ENCODE measurements at places on chromosomes 16 and 17.

- no peaks in the 10 kb centered on the region for H3K36me3 ChIP-seq
- DNase-seq: peak; percentile 98
- H3K4me3 ChIP-seq: no peak overlapping the region
- peak overlapping the region; percentile 98 for H3K27ac ChIP-seq
Measured at GRCh38 chr17:56699186-56699894, 105.8 kb downstream of the NOG start.

DNA sequence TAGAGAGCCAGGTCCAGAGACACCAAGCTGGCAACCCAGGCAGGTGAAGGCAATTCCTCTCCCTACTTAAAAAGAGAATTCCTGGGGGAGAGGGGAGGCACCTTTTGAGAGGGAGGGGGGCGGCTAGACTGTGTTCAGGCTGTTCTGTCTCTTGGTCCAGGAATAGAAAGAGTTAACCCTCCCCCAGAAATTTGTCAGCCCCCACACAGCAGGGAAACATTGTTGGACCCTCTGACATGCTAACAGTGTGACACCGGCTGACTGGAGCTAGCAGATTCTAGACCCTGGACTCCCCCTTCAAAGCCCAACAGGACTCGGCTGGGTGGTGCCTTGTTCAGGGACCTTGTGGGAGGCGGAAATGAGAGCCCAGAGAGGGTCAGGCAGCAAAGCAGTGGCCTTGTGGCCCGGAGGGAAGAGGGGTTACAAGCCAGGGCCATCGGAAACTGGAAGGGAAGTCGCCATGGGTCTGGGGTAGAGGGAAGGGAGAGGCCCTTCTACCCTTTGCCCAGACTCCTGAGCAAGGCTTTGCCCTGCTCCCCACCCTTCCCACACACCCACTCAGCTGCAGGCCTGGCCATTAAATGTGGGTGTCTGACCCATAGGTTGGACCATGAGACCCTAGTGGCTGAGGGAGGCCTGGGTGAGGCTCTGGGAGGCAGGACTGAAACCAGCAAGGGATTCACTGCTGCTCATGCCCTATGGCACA lies 44.6 kb downstream of the RAI1 start:
- H3K4me3 ChIP-seq: no peak overlapping the region
- peaks cover 31% of the 10 kb centered on the region for H3K36me3 ChIP-seq
- H3K27me3 ChIP-seq: no peaks in the 10 kb centered on the region
- no peak for DNase-seq

DNA sequence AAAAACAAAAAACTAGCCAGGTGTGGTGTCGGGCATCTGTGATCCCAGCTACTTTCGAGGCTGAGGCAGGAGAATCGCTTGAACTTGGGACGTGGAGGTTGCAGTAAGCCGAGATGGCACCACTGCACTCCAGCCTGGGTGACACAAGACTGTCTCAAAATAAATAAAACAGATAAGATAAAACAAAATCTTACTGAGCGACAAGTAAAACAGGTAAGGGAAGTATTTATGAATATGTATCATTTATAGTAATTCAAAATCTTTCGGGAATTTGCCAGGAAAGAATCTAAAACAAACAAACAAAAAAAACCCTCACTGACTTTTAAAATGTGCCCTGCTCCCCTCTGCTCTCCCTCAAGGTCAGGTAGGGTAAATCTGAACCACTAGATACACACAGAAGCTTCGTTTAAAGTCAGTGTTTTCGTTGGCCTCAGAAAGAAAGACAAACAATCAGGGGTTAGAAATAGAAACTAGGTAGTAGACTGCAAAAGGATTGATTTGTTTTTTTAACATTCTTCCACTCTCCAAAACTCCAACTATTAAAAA lies 2.1 kb downstream of the PRPSAP1 start:
- H3K4me3 ChIP-seq: no peak overlapping the region
- H3K27ac ChIP-seq: peak overlapping the region; percentile 11
- no peaks in the 10 kb centered on the region for H3K27me3 ChIP-seq
- H3K4me1 ChIP-seq: peaks cover 6% of the 10 kb centered on the region
- no peak for DNase-seq
- H3K36me3 ChIP-seq: peaks cover 21% of the 10 kb centered on the region

GRCh38 chr16:74305281-74305680 lies 8.7 kb downstream of the PSMD7 start:
- DNase-seq: no peak
- H3K27ac ChIP-seq: no peak overlapping the region
- H3K27me3 ChIP-seq: no peaks in the 10 kb centered on the region
- H3K4me3 ChIP-seq: no peak overlapping the region
- H3K4me1 ChIP-seq: no peaks in the 10 kb centered on the region
- peaks cover 75% of the 10 kb centered on the region for H3K36me3 ChIP-seq

GRCh38 chr16:66950971-66951790 lies 9.9 kb upstream of the CES3 start:
- no peak overlapping the region for H3K4me3 ChIP-seq
- no peak for DNase-seq
- no peaks in the 10 kb centered on the region for H3K36me3 ChIP-seq
- no peaks in the 10 kb centered on the region for H3K27me3 ChIP-seq
- peaks cover 12% of the 10 kb centered on the region for H3K4me1 ChIP-seq

DNA sequence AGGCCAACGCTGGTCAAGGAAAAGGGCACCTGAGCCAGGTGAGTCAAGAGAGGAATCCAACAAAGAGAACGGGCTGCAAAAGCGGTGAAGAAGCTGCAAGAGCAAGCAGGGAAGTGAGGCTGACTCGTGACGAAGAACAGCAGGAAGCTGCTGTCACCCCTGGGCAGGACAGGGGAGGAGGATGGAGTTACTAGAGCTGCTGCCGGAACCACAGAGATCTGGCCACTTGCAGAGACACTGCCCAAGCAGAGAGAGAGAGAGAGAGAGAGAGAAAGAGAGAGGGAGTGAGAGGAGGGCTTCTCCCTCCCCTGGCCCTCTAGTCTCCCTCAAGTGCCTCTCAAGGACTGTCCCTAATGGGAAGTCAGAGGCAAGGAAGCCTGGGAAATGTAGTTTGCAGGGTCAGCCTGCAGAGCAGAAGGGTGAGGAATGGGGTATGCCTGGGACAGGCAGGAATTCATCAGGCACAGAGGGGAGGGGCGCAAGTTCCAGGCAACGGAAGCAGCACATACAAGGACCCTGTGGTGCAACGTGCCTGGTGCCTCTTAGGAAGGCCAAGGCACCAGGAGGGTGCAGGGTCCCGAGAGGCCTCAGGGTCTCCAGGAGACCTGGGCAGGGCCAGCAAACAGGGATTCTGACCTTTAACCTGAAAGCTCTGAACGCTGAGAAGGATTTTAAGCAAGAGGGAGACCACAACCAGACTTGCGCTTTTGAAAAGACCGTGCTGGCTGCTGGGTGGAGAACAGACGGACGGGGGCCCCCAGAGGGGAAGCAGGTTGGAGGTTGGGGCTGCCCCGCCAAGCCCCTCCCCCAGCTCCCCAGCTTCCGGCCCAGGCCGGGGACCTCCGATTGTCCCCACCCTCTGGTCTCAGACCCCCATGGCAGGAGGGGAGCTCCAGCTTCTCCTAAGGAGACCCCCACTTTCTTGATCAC lies 45.8 kb upstream of the CIBAR2 start:
- H3K36me3 ChIP-seq: no peaks in the 10 kb centered on the region
- H3K27ac ChIP-seq: no peak overlapping the region
- no peak overlapping the region for H3K4me3 ChIP-seq
- DNase-seq: no peak
- no peaks in the 10 kb centered on the region for H3K27me3 ChIP-seq
- peaks cover 2% of the 10 kb centered on the region for H3K4me1 ChIP-seq

Measured in RWPE2 (cell line).